ENCODE measurements at places on chromosomes 12 and 14.

- DNase-seq = no peak
Observed at GRCh38 chr14:87497301-87497700, 495.7 kb downstream of the GALC start.

- no peak for DNase-seq
Observed at GRCh38 chr12:64092507-64093196, 129.4 kb downstream of the KICS2 start.

DNA sequence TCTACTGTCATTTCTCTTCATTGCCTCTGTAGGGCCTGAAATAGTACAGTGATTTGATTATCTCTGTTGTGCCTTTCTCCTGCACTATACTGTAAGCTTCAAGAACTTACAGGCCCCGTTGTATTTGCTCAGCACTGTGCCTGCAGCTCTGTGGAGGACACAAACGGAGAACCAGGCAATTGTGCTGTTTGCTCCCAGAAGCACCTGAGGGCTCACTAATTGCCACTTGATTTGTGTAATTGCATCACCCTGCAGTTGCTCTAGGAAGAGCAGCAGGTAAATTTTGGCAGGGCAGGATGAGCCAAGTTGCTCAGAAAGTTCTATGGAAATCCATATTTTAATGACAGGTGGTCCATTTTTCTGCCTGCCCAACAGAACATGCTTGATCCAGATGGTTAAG lies 11.6 kb upstream of the KRT82 start:
- DNase-seq = no peak

DNA sequence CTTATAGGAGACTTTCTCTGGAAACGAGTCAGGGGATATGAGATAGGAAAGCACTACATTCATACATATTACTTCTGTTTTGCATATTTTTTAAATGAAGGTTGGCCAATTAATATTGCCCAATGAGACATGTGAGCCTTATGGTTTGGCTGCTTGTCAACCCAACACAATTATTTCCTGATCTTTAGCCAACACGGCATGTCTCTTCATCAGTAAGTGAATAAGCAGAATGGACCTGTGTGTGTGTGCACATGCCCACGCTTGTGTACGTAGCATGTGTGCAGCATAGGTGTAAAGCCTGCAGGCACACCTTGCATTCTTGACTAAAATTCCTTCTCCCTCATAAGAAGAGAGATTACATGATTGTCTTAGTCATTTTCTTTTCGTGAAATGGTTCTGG lies 88.3 kb downstream of the STON2 start:
- DNase-seq = no peak

GRCh38 chr12:28543021-28543890 lies 353.0 kb downstream of the CCDC91 start:
- DNase-seq = no peak

GRCh38 chr12:63928305-63928704 lies 83.8 kb downstream of the SRGAP1 start:
- DNase-seq = no peak

DNA sequence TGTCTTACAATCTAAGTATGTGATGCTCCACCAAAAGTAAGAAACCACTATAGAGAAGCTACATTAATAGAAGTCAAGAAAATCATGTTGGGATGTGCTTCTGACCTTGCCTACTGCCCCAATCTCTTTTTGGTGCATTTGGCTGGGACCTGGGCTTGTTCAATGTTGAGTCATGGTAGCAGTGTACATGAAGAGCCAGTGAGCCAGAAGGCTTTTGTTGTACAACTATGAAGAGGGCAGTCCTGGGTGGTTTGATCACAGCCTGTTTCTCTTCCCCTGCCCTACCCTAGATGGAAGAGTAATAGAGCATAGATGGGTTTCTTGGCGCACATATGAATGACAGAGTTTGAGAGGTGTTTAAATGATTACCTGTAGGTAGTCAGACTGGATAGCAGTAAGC lies 56.4 kb downstream of the UBR7 start:
- DNase-seq = no peak

GRCh38 chr14:68695326-68695768 lies 97.5 kb downstream of the ZFP36L1 start:
- DNase-seq = no peak

GRCh38 chr14:67515386-67516079 lies 17.6 kb upstream of the PLEKHH1 start:
- DNase-seq = no peak

DNA sequence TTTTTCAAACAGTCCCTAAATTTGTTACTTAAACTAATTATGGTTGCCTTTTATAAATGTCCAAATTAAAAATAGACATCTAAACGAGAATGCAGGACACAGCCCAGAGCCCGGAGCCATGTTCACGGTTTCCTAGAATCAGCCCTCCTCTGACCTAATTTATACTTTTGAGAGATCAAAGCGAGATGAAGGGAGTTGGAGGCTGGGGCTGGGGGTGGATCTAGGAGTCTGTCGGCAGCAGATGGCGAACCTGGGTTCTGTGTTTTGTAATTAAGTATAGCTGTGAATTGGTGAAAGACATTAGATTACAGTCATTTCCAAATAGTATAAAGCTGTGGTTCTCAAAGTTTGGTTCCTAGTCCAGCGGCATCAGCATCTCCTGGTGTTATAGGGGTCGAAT lies 210.1 kb downstream of the SLC41A2 start:
- no peak for DNase-seq

DNA sequence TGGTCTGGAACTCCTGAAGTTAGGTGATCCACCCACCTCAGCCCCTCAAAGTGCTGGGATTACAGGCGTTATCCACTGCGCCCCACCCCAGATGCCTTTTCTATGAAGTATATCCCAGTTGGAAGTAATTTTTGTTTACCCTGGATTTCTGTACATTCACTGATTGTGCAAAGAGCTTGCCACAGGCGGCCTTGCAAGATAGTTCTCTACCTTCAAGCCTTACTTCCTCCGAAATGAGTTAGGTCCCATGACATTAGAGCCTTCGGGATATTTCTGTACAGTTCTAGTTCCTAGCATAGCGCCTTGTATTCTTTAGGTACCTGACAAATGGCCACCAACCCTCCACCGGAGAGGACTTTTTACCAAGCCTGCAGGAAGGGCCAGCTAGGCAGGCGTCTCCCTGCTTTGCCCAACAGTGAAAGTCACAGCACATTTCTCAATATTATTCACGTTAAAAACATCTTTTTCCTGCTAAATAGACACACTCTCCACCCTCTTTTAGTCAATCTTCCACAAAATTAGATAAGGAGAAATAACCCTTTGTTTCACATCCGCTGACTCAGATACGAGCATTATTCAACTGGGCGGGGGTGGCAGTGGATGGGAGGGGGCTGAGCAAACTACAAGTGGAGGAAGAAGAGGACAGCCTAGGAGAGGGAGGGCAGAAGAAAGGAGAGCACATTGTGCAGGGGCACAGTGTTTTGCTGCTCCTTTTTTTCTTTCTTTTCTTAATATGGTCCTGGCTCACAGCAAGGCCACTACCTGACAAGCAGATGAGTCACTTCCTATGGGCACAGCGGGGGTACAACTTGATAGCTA lies 40.0 kb upstream of the CAPRIN2 start:
- DNase-seq = no peak

DNA sequence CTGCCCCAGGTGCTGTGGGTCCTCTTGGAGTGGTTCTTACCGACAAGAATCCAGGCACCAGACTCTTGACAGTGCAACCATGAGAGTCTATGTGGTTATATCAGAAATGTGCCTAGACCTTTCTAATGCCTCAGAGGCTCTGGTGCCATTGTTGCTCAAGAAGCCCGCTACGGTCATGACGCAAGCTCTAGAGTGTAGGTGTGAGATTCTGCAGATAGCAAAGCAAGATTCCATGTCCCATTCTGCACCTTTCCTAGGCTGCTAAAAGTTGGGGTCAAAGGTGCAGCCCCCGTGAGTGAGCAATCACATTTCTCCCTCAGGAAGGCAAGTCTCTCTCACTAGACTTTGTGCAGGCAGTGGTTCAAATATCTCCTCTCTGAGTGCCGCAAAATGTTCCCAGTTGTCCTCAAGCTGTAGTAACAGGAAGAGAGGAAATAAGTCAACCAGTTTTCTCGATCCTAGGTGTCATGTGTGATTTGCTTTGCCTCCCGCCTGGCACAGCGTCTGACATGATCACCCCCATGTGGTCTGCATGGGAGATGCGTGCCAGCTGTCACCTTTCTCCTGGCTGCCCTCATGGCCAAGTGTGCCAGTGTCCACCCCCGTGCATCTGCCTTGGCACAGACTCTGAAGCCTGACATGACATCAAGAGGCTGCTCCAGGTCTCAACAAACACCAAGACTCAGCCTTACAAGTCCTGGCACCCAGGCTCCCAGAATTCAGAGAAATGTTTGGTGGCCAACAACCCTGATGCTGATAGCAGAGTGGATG lies 122.5 kb upstream of the COCH start:
- DNase-seq = no peak
